ENCODE measurements at places on chromosomes 3 and 15.

DNA sequence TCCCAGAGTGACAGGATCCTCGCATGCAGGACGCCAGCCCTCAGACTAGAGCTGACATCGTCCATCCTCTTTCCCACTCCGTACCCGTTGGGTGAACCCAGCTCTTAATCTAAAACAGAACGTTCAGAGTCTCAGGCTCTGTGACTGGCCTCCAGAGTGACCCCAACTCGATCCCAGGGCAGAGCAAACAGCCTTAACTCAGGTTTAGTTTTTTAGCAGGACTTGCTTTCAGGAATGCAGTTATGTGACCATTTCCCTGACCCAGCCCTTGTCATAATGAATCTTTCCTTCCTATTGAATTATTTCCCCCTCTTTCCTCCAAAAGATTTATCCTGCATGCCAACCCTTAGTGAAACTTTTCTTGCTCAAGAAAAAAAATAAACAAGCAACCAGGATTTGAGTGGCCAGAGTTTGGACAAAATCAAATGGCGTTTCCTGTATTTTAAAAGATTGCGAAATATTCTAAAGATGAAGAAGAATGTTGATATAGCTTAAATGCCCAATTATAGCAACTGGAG lies 47.8 kb upstream of the RARB start:
- no peak for DNase-seq

- no peak for DNase-seq
Observed at GRCh38 chr3:116524453-116525210, 79.3 kb upstream of the LSAMP start.

DNA sequence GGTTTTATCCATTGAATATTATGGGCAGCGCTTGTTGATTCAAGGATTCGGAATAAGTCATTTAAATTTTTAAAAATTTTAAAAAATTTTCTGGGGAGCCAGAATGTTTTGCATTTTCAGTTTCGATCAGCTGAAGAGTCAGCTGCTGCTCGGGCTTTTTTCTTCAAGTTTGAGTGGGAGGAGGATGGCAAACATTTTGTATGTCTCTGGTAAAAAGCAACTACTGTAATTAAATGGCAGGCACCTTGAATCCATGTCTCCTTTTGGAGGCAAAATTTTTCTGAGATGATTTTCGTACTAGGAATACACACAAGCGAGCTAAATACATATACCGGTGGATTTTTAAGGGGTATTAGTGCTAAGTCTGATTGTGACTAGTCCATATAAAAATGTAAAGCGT lies 612 bp downstream of the C3orf38 start:
- no peak for DNase-seq

DNA sequence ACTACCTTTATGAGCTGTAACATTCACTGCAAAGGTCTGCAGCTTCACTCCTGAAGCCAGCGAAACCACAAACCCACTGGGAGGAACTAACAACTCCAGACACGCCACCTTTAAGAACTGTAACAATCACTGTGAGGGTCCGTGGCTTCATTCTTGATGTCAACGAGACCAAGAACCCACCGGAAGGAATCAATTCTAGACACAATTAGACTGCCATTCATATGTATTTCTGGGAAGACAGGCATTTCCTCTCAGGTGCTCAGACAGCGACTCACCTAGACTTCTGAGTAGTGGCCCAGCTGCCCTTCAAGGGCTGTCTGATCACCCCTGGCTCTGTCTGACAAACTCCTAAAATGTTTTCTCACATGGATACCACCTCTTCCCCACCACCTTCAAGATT lies 506.8 kb downstream of the PDCD6IP start:
- DNase-seq, result no peak

DNA sequence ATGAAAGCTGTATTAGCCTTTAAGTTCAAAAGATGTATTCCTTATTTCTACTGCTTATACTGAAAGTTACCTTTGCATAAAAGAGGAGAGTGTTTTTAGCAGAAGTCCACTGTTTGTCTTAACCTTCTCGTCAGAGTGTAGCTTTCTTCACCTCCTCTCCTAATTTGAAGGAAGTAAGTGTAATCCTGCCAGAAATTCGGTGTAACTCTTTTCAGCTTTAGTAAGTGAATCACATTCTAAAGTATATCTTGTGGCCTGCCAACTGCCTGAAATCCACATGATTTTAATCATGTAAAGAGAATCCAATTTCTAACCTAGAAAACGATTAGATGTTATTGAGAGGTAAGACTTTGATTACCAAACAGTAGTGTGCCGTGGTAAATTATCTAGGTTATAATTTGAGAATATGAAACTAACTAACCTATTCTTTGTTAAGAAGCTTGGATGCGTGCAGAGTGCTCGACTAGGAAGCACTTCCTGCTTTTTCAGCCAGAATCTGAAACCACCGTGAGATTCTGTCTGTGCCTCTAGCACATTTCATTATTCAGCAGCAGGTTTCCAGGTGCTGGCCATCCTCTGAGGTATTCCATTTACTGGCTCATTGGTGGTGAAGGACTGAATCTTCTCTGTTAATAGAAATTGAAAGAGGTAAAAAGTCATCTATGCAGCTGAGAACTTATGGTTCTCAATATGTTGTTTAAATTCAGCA lies 7.5 kb downstream of the GYG1 start:
- DNase-seq, result no peak

GRCh38 chr3:152835601-152836102 lies 721 bp downstream of the P2RY1 start:
- no peak for DNase-seq
